ENCODE measurements at places on chromosomes 11 and 22.
A peak's percentile ranks its signal among the peaks of the same experiment; 100 is the strongest.

GRCh38 chr11:62771144-62772021 lies at the start of gene TAF6L:
TSS of gene TAF6L (plus strand) at chr11:62771396. CDS start at chr11:62775784, 4,388 bp downstream.
- DNase-seq = peak; percentile 81

GRCh38 chr22:45577746-45578523 lies 75.3 kb downstream of the FBLN1 start:
- DNase-seq = peak; percentile 27

DNA sequence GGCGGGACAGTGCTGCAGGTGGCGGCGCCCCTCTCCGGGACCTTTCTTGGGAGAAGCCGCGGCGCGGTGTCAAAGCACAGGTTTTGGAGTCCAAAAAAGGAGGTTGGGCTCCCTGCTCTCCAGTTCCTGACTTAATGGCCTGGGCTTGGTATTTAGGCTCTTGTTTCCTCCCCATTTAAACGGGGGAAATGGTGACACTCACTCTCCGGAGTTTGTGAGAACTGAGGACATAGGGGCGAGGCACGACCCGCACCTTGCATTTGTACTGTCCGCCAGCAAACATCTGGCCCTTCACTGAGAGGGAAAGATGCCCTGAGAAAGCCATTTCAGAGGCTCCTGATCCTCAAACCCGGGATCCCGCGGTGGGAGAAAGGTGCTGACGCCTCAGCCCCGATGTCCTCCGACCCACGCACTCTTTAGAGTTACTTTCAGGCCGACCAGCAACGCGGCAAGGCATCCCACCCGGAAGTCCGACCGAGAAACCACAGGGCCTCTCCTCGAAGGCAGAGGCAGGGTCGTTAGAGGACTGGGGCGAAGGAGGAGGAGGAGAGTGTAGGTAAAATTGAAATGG lies 2.9 kb upstream of the WDR74 start:
- no peak for DNase-seq

DNA sequence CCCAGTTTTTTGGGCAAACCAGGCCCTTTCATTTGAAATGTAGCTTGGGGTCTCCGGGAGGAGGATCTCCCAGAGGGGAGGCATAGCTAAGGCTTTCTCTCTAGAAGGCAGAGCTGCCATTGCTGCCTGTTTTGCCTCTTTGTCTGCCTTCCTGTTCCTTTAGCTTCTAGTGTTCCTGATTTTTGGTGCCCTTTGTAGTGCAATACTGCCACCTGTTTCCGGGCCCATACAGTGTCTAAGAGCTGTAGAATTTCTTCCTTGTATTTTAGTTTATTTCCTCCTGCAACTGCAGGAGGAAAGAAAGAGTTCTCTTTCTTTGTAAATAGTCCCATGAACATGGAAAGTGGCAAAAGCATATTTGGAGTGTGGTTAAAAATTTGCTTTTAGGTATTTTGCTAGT lies 19.3 kb upstream of the GLYATL1 start:
- DNase-seq = no peak

DNA sequence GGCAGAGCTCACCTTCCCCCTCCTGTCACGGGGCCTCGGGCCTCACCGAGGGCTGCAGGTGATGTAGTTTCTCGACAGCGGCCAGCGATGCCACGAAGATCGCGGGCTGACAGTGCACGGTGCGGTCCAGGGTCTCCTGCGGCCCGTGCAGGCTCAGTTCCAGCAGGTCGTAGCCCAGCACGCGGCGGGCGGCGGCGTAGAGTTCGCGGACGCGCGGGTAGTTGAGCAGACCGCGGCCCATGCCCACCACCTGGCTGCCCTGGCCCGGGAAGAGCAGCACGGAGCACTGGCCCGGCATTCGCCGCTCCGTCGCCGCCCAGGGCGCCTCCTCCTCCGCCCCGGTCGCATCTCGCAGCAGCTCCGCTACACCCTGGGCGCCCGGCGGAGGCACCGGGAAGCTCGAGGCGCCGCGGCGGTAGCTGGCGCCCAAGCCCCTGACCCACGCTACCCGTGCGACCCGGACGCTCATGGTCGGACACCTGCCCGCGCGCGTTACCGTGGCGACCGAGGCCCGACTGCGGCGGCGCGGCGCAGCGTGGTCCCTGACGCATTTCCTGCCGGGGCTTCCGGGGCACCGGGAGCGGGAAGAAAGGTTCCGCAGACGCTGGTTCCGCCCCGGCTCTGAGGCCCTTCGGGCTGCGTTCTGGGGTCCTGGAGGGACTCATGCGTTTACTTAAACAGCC lies at the start of gene MCAT:
Gene MCAT, minus strand, starts transcription at position 519 of the 683 bp plus-strand sequence. Its CDS starts 50 bp downstream, at position 469.
- DNase-seq = peak; percentile 9

GRCh38 chr11:78138694-78139421 lies 568 bp downstream of the ALG8 start:
- DNase-seq = no peak

GRCh38 chr11:112163875-112164685 lies at the start of gene IL18:
TSS of gene IL18 (minus strand) at chr11:112164094. CDS start at chr11:112155053, 9,041 bp downstream.
- DNase-seq = no peak

DNA sequence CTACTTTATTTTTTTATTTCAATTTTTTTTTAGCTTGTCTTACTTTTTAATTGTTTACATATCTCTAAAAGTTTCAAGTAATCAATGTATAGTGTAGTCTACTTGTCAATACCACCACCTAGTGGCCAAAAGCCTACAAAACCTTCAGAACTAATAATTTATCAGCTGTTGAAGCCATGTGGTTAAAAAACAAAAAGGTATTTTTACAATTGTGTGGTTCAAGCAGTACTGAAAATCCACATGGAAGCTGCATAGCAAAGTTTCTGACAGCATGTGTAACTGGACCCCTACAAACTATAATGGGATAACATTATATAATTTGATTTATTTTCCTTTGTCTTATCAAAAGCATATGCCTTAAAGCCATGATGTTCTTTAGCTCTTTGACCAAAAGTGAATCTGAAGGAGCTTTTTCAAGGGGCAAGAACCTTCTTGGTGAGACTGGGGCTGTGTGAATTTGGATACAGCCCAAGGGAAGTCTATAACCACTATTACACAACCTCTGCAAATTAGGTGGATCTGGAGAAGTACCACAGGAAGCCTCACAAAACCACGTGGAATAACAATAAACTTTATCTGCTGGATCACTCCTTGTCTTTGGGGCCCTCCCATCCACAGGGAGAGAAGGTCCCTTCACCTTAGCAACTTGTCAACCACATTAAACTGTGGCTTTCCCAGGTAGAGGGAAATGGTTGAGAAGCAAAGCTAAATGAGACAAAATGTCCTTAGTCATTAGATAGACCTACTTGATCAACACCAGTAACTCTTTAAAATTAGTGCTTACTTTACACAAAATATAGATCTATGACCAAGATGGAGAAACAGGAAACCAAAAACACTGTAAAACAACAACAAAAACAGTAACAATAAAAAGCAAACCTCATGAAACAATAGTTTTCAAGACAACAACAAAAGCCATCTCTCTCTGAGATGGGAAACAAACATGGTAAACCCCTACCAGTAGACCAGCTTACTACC lies 9.9 kb downstream of the NARS2 start:
- DNase-seq = no peak

GRCh38 chr11:32892355-32893092 lies at the start of gene QSER1:
TSS of gene QSER1 (plus strand) at chr11:32892811. CDS start at chr11:32893126, 315 bp downstream.
- no peak for DNase-seq

- DNase-seq = no peak
Measured at GRCh38 chr11:83655976-83656375, 369.8 kb upstream of the CCDC90B start.

- DNase-seq = no peak
Measured at GRCh38 chr22:19988965-19989724, 27.5 kb downstream of the ARVCF start.

DNA sequence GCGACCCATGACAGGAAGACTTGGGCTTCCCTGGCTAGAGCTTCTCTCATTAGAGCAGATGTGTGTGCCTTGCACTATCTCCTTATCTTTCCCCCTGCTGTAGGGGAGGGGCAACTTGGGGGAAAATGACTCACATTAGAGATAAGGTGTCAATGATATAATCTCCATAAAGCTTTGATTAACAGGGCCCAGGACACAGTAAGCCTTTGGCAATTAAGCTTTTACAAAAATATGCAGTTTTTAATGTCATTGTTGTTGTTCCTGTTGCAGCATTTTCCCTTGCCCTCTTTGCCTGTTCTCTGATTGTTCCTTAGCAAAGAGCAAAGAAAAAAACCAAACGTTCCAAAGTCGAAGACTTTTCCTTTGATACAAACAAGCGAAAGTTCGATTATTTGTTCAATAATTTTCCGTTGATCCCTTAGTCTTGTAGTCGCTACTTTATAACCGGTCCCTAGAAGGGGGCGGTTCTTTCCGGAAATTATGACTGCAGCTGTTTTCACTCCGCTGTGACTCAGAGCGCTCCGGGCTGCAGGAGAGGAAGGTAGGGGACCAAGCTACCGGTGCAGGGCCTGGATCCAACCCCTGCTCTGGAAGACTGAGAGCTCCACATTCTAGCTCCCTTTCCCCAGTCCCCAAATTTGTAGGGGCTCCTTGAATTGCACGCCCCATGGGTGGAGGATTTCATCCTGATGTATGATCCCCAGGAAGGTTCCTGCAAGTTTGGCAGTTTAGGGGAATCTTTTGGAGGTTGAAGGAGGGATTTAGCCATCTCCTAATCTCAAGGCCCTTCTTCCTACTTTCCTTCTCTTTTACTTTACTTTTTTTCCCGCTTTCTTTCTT lies at the start of gene VWA5A:
Gene VWA5A, plus strand, starts transcription at position 509 of the 840 bp plus-strand sequence. CDS start 2,062 bp downstream, outside the sequence.
- no peak for DNase-seq

GRCh38 chr11:119906376-119906775 lies 177.4 kb upstream of the NECTIN1 start:
- DNase-seq = peak; percentile 51

DNA sequence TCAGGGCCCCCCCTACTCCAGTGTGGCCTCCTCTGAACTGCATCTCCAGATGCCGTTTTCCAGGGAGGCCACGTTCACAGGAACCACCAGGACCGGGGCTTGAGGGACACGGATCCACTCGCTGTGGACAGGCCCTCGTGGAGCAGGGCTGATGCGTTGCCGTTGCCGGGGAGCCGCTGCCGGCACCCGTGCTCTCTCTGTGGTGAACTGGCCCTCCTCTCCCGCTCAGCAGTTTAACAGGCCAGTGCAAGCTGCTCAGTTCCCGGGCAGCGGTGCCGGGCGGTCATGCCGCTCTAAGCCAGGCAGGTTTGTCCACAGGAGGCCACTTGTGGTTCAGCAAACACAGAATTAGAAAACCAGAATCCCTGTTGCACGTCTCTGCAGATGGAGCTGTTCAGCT lies 301.6 kb downstream of the TBC1D22A start:
- DNase-seq = no peak

- DNase-seq = no peak
Measured at GRCh38 chr11:17019232-17019631, 5.0 kb upstream of the PLEKHA7 start.

- DNase-seq = no peak
Measured at GRCh38 chr11:15493921-15494620, 379.3 kb downstream of the INSC start.

DNA sequence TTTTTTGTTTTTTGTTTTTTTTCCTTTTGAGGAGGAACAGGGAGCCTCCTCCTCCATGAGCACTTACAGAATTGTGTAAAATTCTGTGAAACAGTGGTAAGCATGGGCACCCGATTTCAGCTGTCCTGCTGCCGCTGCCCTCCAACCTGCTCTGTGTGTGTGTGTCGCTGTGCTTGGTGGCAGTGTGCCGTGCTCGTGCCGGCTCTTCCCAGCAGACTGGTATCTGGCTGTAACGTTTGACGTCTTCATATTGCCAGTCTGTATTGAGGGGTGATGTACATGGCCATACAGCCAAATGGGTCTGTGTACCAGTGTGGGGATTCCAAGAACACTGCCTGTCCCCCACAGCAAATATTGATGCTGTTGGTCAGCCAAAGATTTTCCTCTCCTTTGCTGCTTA lies 97.1 kb downstream of the CWC15 start:
- DNase-seq = no peak

DNA sequence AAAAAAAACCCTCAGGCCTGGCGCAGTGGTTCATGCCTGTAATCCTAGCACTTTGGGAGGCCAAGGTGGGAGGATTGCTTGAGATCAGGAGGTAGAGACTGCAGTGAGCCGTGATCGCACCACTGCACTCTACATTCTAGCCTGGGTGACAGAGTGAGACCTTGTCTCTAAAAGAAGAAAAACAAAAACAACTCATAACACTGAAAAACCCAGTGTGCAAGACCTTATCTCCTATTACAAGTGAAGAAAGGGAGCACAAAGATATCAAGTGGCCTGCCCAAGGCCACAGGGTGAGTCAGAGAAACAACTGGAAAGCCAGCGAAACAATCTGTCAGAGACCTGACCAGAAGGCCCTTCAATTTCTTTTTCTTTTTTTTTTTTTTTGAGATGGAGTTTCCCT lies 2.5 kb downstream of the TXN2 start:
- DNase-seq = no peak

DNA sequence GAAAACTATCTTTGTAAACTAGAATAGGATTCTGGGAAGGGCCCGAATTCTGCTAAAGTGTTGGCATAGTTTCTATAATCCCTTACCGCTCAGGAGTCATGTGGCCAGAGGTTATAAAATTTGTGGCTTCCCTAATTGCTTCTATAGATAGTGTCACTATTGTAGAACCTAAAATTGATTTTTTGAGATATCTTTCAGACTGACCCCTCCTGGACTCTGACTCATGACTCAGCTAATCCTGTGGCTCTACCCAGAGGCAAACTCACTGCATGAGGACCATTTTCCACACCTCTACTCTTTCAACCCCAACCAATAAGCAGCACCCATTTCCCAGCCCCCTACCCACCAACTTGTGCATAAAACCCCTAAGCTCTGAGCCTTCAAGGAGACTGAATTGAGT lies 61.8 kb upstream of the PRSS23 start:
- no peak for DNase-seq

GRCh38 chr11:21650961-21651360 lies 541.9 kb upstream of the ANO5 start:
- DNase-seq = no peak

GRCh38 chr11:117833401-117833891 lies 8.9 kb upstream of the FXYD2 start:
- no peak for DNase-seq

- DNase-seq = no peak
Measured at GRCh38 chr11:17400048-17400775, 11.8 kb upstream of the KCNJ11 start.

GRCh38 chr22:45163451-45164269 lies at the start of gene NUP50:
TSS of gene NUP50 (plus strand) at chr22:45163925. CDS start at chr22:45168178, 4,253 bp downstream.
- DNase-seq = peak; percentile 69

DNA sequence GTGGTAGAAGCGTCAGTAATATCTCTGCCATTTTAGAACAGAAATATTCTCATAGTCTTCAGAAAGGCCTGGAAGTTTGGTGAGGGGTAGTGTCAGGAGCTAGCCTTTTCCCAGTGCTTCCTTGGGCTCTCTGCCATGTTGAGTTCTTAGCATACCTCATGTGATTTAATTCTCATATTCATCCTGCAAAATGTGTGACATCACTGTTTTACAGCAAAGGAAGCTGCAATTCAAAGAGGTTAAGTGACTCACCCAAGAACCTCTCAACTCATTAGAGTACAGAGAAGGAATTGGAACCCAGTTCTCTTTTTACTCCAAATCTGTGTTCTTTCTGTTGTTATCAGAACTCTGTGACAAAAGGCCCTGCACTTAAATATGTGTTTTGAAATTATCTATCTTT lies 72.1 kb downstream of the RNF169 start:
- DNase-seq = no peak

GRCh38 chr11:117387992-117388755 lies 60.5 kb downstream of the CEP164 start:
- DNase-seq = no peak

- DNase-seq = no peak
Measured at GRCh38 chr22:50082961-50083461, 2.2 kb downstream of the MLC1 start.

GRCh38 chr11:65870307-65870658 lies 2.3 kb downstream of the EFEMP2 start:
- DNase-seq = no peak

Measured in NCI-H524 treated with DMSO at 0.1 percent for 48 hours (cell line).